ENCODE measurements at places on chromosomes 6 and 20. TPM values are rescaled to one million over a fixed set of nuclear protein-coding genes. Genes with fewer than 3 reads are reported as not detected.

GRCh38 chr20:58702859-58703648, 10.5 kb downstream of the NPEPL1 start:
- no peak for ATAC-seq

DNA sequence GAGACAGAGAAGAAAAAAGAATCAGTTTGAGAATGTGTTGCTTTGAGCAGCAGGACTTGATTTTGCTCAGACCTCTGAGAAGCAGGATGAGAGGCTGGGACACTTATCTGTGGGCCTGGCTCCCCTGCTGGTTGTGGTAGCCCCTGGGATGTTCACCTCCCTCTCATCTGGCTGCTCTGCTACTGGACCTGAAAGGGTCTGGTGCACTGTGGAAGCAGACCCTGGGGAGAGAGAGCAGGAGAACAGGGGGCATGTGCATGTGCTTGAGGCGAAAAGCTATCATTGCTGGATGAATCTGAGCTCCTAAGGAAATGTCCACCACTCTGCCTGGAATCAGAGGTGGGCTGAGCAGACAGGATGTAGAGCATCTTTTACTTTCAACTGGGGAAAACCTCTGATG, 161.1 kb downstream of the SCP2D1 start:
- no peak for ATAC-seq

DNA sequence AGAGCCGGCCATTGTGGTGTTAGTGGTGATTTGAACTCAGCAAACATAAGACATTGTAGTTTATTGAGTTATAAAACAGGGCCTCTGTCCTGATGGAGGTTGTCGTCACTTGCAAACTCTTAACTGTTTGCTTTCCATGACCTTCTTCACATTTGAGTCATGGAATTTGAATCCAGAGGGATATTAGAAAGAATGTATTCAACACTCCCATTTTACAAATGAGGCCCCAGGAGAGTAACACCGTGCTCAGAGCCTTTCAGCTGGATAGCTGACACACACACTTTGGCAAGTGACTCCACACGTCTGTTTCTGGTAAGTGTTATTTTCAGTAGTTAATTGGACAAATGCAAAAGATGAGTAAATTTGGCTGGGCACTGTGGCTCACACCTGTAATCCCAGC, 72.4 kb upstream of the XRN2 start:
- no peak for ATAC-seq

DNA sequence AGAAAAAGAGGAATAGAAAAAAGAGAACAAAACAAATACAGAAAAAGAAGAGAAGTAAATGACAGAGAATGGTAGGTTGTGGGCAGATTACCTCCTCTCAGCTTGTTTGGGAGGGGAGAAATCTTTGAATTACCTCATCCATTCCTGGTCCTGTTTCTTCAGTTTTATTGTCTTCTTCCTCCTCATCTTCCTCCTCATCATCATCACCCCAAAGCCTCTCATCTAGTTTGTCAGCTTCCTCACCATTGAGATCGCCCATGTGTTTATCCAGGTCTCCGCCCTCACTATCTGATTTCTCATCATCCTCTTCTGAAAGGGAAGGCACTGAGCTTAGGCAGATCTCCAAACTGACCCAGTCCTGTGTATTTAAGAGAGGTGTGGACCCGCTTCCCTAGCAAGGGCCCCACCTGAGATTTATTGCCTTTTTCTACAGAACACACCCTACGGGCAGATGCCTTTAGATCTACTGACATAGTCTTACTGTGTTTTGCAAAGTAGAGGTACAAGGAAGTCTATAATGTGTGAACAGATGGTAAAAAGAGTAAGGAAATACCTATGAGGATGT, 24.2 kb upstream of the LYRM2 start:
- no peak for ATAC-seq

GRCh38 chr20:58706975-58707681, 14.5 kb downstream of the NPEPL1 start:
- peak; percentile 10 for ATAC-seq

DNA sequence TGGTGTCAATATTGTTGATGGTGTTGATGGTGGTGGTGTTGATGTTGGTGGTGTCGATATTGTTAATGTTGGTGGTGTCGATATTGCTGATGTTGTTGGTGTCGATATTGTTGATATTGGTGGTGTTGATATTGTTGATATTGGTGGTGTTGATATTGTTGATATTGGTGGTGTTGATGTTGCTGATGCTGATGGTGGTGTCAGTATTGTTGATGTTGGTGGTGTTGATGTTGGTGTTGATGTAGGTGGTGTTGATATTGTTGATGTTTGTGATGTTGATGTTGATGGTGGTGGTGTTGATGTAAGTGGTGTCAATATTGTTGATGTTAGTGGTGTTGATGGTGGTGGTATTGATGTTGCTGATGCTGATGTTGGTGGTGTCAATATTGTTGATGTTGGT, 240.0 kb downstream of the CDH4 start:
- ATAC-seq: no peak

Gene WFDC12
- total RNA-seq: 5.1 TPM

Gene DACT2
- 0.44 TPM for total RNA-seq

Gene GRIK2
- total RNA-seq: 0.44 TPM

Gene MUCL3
- 1.00 TPM for total RNA-seq
